DMS79 treated with DMSO at 0.1 percent for 48 hours (cell line): ENCODE measurements at places on chromosomes 2 and 18.
A peak's percentile ranks its signal among the peaks of the same experiment; 100 is the strongest.

DNA sequence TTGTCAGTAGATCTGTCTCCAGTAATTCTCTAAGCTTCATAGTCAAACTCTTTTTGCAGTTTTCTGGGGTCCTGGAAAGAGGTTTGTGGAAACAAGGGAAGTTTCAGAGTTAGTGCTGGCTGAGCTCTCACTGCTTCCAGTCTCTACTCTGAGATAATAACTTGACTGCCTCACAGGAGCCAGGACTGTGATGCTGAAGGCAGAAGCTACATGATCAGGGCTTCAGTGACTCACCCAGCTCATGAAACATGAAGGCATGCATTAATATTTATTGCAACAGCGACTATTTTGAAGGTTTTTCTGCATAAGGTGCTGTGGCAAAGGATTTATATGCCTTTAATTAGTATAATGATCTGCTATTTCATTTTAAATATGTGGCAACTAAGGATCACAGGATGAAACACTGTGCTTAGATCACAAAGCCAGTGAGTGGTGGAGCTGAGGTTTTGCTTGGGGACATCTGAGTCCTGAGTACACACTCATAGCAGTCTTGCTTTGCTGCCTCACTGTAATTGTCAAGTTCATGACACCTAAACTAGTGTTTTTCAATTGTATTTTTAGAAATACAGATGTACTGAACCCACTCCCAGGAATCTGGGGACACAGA, 448.4 kb upstream of the GCFC2 start:
- no peak for DNase-seq

DNA sequence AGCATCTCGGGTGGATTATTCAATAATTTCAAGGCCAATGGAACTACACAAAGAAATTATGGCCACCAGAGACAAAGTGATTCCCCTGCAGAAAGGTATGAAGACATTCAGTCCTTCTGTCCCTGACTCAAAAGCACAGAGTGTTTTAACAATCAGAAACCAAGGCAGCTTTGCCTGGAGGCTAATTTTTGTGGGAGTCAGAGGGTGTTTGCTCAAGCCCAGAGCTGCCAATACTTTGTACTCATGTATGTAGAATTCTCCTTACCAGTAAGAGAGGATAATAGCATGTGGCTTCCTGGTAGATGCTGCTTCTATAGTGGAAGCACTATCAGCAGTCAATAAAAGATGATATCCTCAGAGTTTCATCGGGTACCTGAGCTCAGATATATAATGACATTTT, 178.4 kb downstream of the KCNE4 start:
- no peak for DNase-seq

DNA sequence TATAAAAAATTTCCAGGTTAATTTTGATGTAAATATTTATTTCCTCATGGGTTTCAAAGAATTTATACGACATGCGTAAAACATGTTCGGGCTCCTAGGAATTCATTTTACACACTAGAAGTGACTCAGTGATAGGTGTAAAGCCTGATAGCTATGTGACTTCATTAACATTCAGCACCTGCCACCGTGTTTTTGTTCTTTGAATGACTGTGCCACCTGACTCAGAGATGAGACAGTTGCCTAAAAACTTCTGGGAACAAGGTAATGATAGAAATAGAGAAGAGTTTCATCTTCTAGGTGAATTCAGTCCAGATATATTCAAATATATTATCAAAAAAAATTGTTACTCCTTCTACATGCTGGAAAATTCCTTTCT, 10.0 kb downstream of the IL1R2 start:
- DNase-seq: no peak

DNA sequence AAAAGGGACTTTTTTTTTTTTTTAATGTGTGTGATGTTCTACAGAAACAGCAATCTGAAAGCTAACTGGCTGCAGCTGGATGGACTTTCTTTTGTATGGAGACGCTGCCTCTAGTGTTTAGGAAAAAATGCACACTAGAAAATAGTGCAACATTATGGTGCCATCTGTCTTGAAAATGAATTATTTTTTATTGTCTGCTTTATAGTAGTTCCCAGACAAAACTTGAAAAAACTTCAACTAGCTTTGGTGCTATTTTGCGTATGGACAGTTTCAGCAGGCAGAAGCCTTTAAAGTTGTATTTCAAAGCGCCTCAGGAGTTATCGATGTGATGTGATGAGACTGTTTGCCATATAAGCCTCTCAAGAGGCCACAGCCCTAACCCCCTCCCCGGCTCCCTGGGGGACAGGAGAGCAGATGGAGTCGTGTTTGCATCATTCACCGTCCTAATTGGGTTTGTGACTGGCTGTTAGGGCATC, 86.9 kb downstream of the LTBP1 start:
- DNase-seq: peak; percentile 13

GRCh38 chr18:2840521-2840920, 6.3 kb upstream of the EMILIN2 start:
- no peak for DNase-seq

GRCh38 chr18:38460657-38461056, 895.1 kb upstream of the CELF4 start:
- DNase-seq: no peak
